ENCODE measurements at places on chromosomes 7 and 10.

DNA sequence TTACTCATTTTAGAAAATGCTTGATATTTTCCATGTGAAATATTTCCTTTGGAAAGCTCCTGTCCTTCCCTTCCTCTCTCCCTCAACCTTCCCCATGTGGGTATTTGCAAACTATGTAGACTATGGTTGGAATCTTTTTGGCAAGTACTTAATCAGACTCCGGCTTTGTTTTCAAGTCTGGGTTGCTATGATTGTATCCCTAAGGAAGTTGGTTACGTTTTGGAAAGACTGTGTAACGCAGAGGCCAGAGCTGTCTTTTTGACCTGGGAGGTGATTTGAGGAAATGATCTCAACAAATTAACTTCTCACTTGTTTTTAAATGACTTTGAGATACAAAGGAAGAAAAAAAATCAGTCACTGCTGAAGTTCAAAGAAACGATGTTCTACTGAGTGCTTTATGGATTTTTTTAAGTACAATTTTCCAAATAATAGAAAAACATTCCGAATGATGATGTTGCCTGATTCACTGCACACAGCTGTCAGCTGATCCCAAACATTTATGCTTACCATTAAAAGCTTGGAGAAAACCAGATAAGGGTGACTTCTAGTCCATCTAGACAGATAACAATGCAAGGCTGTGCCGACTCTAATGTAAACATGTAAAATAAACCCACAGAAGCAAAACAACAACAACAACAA, 145.5 kb upstream of the CELF2 start:
- no peak for DNase-seq

GRCh38 chr7:91212582-91212981, 51.7 kb upstream of the FZD1 start:
- DNase-seq = no peak

- DNase-seq = no peak
Measured at GRCh38 chr7:37570145-37570544, 113.4 kb upstream of the GPR141 start.

DNA sequence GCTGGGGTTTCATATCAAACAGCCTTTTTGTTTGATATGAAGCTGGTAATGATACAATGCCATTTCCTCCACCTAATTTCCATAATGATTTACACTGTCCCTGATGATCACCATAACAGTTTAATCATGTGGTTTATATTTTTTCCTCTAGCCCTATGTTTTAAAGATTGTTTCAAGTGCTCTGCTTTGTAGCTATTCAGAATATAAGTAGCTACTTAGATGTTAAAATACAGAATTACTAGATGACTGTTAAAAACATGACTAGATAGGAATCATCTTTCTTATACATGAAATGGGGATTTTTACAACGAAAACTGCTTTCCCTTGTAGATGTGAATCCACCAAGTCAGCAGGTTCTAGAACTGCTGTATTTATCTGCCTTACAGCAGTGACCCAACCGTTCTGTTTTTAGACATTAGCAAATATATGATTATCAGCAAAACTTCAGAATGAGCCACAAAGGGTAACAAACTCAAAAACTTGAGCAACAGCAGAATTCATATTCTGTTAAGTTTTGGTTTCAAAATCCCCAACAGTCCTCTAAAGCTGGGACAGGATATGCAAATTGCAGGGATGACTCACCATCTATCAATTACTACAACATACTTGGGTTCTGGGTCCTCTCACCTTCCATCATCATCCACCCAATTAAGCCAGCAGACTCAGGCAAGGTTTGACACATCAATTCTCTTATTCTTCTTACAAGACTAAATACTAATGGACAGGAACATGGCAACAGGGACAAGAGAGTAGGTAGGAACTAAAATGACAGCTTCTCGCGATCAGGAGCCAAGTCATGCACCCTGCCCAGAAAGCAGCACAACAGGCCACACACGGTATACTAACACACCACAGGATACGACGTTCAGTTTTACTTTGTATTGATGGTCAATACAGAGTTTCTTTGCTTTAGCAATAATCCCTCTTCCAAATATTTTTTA, 83.9 kb downstream of the PIP4K2A start:
- DNase-seq = no peak

DNA sequence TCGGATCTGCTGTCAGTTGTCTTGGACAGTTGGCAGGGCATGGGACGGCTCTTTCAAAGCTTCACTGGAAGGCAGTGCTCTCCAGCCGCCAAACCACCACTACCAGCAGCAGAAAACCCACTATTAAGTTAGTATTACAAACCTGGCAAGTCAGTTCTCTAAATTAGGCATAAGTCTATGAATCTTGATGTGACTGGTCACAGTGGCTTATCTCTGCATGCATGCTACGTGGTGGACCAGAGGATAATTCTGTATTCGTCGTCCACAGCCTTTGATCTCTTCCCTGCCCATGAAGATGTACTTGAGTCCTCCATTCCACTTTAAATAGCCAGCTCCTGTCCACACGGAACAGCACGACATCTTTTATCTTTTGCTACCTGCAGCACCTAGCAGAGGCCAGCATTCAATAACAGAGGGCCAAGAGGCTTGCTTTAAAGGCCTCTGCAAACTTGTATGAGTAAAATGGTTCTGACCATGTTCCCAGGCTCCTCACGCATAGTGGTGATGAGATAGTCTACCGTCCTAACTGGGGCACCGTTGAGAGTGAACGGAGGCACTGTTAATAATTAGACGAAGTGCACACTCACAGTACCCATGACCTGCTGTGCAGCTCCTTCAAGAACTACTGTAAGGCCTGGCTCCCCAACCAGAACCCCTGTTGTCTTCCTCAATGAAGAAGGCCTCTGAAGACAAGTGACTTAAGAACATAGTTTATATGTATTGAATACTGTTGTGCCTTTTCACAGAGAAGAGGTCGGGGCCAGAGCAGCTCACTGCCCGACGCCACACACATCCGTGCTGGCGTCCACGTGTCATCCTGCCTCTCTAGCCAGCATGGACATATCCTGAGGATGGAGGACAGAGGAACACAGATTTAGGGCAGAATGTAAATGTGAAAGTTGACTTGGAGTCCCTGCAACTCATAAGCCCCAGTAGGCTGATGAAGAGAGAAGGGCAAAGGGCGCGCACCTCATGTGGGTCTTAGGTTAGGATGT, 1.0 kb downstream of the GPR146 start:
- no peak for DNase-seq

DNA sequence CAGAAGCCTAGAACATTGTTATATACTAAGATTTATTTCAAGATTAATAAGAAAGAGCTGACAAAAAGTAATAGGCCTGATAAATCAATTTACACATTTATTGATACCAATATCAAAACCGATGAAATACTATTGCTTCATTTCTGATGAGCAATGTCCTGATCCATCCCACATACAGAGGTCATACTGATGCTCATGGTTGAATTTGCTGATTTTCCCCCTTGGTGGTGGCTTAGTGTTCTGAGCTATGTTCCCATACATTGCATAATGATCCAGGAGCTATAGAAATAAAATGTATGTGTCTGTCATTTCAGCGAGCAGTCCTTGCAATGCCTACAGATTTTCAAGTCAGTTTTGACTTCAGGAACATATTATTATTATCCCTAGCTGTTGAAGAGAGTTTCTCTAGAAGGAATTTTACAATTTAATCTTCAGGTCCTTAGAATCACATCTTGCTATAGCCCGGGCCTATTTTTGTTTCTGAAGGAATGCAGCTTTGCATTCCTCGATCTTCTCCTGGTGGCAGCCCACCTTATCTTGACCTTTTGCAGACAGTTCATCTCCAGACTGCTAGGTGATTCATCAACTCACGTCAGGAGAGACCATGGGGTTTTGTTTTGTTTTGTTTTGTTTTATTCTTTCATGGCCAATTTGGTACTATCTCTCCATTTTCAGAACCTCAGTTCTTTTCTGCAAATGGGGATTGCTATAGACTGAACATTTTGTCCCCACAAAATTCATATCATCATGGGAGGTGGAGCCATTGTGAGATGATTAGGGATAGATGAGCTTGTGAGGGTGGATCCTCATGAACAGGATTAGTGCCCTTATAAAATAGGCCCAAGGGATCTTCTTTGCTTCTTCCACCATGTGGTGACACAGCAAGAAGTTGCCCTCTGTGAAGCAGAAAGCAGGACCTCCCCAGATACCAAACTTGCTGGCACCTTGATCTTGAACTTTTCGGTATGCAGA, 465.6 kb upstream of the IGFBP3 start:
- no peak for DNase-seq
